HS-5 (cell line): ENCODE measurements at places on chromosomes 2 and 18.

DNA sequence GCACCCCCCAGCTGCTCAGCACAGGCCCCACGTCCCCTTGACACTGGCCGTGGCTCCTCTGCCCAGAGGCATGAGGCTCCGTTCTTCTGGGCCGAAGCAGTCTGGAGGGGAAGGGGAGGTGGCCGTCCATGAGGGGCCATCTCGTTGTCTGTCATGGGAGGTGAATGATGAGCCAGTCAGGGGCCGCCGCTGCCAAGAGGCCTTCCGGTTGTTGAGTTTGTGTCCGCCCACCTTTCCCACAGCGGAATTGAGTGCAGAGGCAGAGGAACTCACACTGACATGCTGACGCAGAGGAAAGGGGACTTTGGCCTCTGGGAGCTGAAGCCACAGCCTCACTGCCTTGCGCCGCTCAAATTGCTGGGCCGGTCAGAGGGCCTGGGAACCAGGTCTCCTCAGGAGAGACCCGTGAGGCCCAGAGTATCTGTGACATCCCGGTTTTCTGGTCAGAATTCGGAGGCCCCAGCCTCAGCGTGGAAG lies 268.4 kb downstream of the ATAD2B start:
- DNase-seq: no peak

GRCh38 chr18:44187090-44187489 lies 493.6 kb upstream of the SETBP1 start:
- no peak for DNase-seq

DNA sequence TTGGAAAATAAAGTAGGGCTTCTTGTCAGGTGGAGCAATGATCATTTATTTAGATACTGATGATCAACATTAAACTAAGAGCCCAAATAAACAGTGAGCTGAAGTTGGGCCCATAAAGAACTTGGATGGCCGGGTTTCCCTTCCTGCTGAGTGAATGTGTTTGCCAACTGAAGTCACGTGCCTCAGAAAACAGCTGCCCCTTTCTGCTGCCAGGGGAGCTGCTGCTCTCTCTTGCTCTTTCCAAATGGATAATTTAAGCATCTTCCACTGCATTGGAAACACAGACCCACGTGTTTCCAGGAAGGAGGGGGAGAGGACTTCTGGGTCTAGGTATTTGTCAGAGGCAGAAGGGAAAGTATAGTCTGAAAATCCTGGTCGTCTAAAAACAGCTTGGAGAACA lies 22.9 kb upstream of the NCKAP5 start:
- DNase-seq: no peak

GRCh38 chr2:98448441-98449145 lies 3.9 kb downstream of the INPP4A start:
- no peak for DNase-seq

DNA sequence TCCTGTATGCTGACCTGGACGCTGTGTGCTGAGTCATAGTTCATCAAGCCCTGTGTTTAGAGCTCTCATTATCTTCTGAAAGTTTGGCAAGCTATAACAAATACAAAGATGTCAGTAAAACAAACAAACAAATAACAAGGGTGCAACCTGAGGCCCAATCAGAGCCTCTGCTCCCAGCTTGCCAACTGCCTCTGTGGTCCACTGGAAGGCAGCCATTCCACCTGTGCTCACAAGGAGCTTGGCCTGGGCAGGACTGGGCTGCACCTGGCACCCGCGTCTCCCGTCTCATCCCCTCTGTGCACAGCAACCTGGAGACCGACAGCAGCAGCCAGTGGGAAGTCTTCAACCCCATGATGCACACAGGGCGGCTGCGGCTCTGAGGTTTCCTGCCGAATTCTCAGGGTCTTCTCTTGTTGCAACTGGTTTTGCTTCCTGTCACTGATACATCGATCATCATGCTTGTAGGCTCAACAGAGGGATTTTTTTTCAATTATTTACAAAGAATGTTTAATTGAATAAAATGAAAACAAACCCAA lies 97.8 kb downstream of the TMEM18 start:
- no peak for DNase-seq

GRCh38 chr2:205539603-205540002 lies 142.7 kb upstream of the NRP2 start:
- no peak for DNase-seq

- DNase-seq: no peak
These were observed 258.6 kb downstream of the CAMKMT start for GRCh38 chr2:44620189-44620990.

- no peak for DNase-seq
These were observed 28.6 kb upstream of the VIT start for GRCh38 chr2:36667931-36668330.

DNA sequence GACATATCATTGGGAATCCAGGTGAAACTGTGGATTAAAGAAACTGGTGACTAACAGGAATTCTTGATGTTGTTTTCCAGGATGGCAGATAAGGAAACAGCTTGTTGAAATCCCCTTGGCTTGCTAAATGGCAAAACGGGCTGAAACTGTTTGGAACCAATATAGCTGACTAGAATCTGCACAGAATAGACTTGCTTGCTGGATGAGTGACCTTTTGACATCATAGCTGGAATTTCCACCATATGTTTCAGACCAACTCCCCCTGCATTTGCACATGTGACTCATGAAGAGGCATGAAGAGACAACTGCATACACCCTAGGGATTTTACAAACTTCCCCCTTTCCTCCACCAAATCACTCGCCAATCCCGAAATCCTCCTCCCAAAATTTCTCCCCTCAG lies 87.7 kb upstream of the LYPD1 start:
- DNase-seq: peak; percentile 10

DNA sequence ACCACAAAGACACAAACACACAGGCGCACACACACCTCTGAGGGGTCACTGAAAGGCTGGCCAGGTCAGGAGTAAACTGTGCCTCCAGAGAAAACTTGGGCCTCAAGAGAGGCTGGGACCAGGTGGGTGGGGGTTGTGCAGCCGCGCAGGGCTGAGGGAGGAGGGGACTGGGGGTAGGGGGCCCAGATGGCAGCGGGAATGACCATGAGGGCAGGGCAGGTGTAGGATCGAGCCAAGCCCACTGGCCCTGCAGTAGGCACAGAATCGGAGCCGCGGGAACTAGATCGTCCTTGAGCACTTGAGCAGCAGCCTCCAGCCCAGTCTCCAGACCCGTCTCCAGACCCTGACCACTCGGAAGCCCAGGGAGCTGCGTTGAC lies 36.8 kb downstream of the ANKMY1 start:
- DNase-seq: no peak

- no peak for DNase-seq
These were observed 5.6 kb downstream of the YPEL5 start for GRCh38 chr2:30152385-30152784.

DNA sequence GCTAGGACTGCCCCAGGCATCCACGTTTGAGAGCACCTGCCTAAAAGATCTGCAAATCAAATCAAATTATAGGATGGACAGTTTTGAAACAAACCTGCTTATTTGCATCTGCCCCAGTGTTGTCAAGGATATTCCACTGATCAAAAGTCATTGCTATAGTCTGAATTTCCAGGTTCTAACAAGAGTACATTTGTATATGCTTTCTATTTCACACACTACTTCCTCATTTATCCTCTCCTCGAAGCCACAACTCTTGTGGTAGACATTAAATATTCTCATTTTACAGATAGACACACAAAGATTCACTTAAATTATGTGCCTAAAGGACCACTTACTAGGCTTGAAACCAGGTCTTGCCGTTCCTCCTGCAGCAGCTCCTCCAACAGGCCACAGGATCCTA lies 11.9 kb upstream of the TET3 start:
- no peak for DNase-seq

GRCh38 chr2:16440898-16441297 lies 224.7 kb downstream of the CYRIA start:
- DNase-seq: no peak

GRCh38 chr2:129709001-129709955 lies 270.2 kb upstream of the RAB6C start:
- DNase-seq: no peak
